Activated naive CD4-positive, alpha-beta T cell (primary cell): ENCODE measurements at places on chromosomes 7 and 10.

GRCh38 chr7:50832744-50833143 is 50.0 kb upstream of the GRB10 start:
- no peak for DNase-seq

- DNase-seq, result no peak
Observed at GRCh38 chr10:23974746-23975272, 234.1 kb upstream of the KIAA1217 start.

DNA sequence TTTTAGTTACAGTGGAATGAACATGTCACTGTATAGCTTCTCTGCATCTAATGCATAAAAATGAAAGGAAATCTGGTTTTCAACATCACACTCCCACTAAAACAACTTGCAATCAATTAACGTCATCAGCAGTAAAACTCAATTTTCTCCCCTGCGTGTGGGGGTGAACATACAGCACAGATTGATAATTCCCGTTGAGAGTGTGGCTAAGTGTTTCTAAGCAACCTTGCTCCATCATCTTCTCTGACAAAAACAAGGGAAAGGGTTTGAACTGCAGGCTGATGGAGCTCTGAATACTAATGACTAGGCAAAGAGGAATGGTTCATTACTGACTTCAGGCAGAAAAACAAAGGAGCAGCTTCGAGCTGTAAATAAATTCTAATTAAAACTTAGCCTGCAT is 238.3 kb downstream of the PARD3 start:
- no peak for DNase-seq

- DNase-seq, result no peak
Observed at GRCh38 chr10:111525696-111526095, 448.9 kb downstream of the ADRA2A start.

DNA sequence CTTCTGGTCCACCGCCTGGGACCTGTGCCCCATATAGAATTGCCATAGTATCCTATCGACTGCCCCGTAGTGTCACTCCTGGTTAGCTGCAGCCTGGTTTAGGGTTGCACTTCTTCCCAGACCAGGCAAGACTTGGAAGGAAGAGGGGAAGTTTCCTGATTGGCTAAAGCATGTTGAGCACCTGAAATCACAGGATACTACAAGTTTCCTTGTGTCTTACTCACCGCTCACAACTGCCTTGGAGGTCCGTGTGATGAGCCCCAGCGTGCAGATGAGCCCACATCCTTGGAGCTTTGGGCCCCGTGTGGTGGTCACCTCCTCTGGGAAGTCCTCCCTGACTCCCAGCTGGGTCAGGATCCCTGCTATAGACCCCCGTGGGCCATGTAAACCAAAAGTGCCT is 73.9 kb upstream of the GTF2I start:
- DNase-seq, result no peak

- DNase-seq, result no peak
Observed at GRCh38 chr10:32205670-32206069, 141.3 kb downstream of the EPC1 start.

- DNase-seq, result no peak
Observed at GRCh38 chr10:118298787-118299186, 43.3 kb downstream of the FAM204A start.

- peak; percentile 28 for DNase-seq
Observed at GRCh38 chr7:140475747-140476333, 3.5 kb downstream of the MKRN1 start.

DNA sequence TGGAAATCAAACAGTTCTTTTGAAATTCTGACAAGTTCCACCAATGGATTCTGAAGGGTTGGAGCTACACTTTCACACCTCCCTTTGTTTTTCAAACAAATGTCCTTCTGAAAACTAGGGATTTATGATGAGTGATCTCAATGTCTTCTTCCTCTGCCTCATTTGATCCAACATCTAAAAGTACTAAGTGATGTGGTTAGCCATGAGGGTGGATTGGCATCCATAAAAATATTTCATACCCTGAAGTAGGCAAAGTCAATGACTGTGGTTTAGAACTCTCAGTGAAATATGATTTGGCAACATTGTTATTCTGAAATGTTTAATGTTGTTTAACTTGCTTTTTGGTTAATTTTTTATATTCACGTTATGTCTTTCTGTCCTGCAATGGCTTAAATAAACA is 136.9 kb downstream of the MBL2 start:
- DNase-seq, result no peak
